ENCODE measurements at places on chromosomes 7 and 10.

- DNase-seq: no peak
Measured at GRCh38 chr10:132511121-132512051, 26.2 kb upstream of the INPP5A start.

DNA sequence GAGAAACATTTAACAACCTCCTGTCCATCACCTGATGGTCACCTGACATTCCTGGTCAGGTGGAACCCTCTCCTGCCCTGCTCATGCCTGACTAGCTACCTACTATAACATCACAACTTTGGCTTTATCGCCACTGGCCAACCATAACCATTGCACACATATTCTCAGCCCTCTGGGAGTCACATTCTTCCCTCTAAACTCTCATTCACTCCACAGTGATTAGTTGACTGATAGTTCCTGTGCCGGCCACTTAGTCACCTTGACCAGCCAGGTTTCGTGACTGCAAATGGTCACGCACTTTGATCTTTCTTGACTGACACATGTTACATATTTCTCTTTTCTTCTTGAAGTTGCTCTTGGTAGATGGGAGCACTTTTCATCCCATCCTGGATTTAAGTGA is 50.1 kb downstream of the GNAI1 start:
- no peak for DNase-seq

GRCh38 chr10:112981553-112981952 is 31.5 kb downstream of the TCF7L2 start:
- no peak for DNase-seq

DNA sequence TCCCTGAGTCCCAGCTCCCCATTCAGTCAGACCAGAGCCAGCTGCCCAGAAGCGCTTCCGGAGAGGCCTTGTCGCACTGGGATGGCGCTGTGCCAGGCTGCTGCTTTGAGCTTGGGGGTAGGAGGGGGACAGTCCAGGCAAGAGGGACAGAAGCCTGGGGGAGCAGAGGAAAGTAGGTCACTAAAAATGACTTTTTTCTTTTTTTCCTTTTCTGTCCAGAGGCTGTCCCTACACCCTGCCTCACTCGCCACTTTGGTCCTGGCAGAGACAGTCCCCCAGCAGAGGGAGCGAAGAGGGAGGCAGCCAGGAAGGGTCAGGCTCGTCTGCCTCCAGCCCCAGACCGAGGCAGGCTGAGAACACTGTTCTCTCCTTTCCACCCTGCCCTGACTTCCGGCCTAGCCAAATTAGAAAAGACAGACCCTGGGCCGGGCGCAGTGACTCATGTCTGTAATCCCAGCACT is 15.8 kb upstream of the TRIM8 start:
- no peak for DNase-seq

DNA sequence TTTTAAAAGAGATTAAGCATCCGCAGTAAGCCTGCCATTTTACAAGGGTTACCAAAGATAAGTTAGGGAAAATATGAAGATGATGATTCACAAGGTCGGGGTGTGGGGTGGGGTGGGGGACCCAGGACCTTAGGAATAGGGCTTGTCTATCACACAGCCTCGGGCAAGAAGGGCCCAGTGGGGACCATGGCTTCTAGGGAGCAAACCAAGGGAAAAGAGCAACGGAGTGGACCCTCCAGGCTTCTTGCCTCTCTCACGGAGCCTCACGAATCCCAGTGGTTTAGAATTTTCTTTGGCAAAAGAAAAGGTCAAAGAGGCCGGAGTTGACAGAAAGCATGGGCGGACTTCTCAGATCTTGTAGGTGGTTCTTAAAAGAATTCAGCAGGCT is 1.3 kb downstream of the PRKCQ start:
- no peak for DNase-seq

DNA sequence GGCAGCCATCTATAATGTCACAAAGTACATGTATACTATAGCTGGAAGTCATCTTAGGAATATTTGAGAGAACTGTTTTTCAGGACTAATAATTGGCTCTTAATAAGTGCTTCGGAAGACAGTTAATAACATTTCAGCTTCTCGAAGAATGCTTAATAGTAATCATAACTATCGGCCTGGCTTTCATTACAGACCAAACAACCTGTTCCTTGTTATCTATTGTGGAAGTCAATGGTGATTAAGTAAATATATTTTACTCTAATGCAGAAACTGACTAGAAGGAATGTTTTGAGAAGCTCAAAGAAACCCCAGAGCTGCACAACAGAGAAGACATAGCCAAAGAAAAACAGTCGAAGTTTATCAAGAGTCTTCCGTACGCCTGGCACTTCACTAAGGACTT is 106.8 kb upstream of the FAM133B start:
- DNase-seq: no peak

- no peak for DNase-seq
Measured at GRCh38 chr10:86264481-86265231, 101.9 kb downstream of the GRID1 start.

DNA sequence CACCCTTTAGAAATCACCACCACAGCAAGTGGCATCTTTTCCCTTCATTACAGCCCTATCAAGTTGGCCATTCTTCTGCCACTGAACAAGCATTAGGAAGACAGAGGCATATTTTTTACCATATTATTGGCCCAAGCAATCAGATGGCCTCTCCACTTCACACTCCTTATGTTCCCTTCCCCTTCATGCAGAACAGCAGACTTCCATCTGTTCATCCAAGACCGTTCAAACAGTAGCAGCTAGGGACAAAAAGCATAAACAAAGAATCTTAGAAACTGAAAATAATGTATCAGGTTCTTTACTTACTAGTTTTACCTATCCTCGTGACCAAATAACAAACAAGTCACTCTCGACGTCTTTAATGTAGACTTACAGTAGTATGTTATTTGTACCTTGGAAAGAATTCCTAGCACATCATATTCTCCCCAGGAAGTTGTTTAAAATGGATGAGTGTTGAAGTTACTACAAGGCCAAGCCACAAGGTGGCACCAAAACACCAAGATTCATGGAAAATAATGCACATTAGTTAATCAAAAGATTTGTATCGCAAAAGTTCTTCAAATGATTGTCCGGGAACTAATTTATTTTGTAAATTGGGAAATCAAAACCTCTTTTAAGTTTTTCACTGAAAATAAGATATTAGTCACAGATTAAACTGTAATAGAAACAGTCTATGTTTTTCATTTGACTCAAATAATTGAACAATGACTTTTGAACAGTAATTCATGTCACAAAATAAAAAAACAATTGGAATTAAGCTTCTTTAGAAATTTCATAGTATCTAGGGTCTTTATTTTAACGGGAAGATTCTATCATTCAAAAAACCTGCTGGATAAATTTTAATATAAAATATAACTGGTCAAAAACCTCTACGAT is 112.1 kb downstream of the VPS41 start:
- peak; percentile 10 for DNase-seq

DNA sequence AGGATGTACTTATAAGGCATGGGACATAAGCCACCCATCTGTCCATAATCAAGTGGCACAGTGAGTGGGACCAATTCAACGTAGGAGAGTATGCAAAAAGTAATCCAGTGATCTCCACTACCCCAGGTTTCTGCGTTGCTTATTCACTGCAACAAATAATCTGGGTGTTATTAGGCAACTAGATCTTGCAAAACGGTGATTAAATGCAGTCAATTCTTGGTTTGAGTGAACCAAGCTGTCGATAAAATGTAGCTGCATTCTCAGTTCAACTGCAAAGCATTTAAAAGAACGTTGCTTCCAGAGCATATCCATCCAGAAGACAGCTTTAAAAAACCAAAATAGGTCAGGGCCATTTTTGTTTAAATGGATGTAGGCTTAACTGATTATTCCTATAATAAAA is 5.0 kb downstream of the LSMEM1 start:
- no peak for DNase-seq

DNA sequence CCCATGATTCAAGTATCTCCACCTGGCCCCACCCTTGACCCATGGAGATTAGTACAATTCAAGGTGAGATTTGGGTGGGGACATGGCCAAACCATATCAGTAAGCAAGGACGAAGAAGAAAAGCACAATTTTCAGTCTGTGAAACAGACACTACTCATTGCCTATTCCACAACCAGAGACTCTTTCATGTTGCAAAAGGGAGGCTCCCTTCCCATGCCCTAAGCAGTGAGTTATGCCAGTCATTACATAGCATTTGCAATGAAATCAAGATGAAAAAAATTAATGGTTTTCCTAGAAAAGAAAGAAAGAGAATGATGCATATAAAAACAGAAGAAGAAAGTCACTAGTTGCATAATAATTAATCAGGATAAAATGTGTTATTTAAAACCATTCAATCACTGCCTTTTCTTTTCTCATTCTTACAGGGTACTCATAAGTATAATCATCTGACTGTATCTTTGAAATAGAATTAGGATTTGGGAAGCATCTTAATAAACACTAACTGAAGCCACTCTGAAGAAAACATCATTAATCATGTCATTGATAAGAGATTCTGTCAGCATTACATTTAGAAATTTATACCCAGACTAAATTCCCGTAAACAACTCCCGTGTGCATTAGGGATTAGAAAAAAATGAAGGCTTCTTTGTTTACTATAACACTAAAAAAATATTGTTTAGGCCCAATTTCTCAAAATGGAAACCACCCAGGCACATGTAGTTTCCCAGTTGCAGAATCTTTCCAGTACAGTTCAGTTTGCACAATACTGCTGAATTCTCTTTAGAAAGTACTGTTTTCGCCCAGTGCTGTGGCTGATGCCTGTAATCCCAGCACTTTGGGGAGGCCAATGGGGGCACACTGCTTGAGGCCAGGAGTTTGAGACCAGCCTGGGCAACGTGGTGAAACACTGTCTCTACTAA is 9.1 kb downstream of the PRPS1L1 start:
- no peak for DNase-seq

DNA sequence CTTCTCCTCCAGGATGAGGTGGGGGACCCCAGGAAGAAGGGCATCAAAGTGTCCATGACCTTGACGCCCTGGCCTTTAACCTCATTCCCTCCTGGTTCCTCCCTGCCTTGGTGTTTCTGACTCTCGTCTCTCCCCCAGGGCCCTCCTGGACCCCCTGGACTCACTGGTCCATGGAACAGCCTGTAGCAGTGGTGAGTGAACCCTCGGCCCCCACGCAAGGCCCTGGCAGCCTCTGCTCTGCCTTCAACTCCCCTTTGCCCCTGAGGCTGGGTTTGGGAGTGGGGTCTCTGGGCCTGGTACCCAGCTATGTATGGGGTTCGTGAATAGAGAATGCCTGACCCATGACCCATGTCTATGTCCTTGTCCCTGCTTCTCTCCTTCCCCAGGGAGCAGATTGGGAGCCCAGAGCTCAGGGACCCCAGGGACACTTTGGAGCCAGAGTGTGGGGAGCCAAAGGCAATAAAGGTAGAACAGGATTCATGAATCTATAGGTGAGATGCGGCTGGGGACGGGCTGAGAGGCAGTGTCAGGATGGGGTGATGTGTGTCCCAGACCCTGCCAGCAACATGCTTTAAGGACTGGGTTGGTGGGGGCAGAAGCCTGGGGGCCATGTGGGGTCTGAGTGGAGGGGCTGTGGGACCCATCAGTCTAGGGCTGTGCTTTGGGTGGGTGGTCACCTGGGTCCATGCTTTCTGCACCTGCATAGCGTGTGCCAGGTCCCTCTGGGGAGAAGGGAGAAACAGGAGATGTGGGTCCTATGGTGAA is 18.4 kb upstream of the VOPP1 start:
- DNase-seq: no peak

DNA sequence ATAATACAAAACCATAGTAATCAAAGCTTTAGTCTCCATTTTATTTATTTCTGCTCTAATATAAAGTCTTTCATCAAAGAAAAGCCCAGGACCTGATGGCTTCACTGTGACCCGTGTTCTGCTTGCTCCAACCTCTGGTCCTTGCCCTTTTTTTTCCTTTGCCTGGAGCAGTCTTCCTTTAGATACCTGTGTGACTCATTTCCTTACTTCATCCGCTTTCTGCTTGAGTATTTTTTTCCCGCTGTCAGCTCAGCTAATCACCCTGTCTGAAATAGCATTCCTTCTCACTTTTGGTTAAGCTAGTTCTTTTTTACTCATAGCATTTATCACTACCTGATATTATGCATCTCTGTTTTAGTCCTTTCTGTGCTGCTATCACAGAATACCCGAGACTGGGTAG is 194.8 kb downstream of the ABCA13 start:
- no peak for DNase-seq

DNA sequence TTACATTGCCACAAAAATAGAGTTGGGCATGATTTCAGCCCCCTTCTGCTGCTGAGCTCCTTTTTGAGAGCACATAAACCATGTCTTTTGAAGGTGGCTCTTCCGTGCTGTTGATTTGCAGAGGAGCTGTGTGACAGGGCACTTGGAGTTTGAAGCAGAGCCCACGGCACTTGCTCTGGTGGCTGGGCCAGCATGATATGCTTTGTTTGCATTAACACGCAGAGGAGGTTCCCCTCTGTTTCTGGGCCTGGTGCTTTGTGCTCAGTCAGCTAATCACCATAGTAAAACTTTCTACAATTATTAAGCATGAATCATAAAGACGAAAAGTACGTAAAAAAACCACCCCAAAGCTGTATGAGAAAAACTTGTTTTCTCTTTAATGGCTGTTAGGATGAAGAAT is 40.1 kb downstream of the RBM33 start:
- DNase-seq: no peak

DNA sequence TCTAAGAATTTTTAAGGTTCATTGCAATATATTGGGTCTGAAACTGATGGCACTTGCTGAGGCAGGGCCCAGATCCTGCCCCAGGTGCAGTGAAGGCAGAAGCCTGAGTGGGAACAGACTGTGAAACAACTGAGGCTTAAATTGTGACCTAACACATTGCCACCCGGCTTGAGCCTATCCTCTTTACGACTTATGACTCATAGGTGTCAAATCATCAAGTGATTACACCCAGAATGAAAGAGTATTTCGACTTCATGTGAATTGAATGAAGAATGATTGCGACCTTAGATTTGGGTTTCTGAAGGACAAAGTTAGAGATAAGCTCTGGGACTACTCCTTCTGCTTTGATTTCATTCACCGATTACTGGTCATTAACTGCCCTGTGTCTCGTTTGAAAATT is 200.9 kb downstream of the CREB5 start:
- no peak for DNase-seq

DNA sequence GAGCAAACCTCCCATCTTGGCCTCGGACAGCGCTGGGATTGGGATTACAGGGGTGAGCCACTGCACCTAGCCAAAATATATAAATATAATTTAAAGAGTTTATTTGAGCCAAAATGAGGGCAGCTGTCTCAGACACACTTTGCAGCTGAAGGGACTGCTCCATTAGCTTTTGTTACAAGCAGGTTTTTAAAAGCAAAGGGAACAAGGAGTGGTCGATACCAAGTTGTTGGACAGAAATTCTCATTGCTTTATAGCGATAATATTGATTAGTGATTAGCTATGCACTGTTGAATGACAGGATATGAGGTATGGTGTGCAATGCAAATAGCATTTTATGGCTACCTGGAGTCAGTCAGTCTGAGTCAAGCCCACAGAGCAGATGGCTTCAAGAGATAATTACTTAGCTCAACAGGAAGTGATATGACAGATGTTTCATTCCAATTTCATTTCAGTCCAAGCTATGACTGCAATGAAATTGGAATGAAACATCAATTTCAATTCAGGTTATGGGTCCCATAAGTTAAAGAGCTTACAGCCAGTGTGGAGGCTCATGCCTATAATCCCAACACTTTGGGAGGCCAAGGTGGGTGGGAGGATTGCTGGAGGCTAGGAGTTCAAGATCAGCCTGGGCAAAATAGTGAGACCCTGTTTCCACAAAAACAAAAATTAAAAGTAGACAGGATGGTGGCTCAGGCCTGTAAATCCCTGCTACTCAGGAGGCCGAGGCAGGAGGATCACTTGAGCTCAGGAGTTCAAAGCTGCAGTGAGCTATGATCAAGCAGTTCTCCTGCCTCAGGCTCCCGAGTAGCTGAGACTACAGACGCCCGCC is 23.1 kb downstream of the TYW1 start:
- DNase-seq: no peak

All from stimulated activated CD4-positive, alpha-beta T cell treated with anti-CD3 and anti-CD28 coated beads, Interleukin-1b, Interleukin-23, amount 100 ng/mL, for 1 hour (primary cell).